ENCODE measurements at places on chromosomes 16 and 17.

DNA sequence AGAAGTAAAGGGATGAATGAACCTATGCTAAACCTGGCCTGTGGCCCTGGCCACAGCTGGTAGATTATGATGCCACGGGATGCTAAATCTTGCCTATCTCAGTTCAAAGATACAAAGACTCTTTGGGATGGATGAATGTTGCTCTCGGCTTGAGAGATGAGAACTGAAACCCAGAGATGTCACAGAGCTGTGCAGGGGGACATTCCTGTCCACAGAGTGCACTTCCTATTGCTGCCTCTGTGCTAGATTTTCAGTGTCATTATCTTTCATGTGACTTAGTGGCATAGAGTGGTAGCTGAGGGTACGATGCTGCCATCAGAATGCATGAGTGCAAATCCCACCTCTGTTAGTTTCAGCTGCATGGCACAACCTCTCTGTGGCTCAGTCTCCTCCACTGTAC is 2.3 kb upstream of the MT1M start:
- no peak for DNase-seq

DNA sequence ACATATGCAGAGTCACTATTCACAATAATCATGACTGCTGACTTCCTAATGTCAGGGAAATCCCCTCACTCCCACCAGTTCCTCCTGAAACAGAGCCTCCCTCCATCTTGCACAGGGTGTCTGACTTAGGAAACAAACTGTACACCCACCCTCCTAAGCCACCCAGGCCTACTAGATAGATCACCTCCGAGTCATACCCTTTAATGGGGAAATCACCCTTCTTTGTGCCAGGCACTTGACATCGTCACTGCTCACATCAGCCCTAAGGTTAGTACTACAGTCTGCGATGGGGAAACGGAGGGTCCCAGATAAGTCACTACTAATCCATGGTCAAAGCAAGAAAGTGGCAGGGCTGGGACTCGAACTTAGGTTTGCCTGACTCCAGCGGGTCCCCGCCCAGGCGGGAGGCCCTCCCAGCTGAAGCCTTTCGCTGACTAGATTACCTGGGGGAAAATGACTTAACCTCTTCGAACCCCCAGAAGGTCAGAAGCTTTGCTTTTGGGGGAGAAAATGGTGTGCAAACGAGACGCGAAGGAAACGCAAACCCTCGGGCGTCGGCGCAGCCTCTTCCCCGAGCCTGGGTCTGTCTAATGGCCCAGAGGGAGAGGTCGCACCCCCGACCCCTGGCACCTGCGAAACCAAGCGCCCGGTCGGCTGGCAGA is 3.4 kb upstream of the MLLT6 start:
- DNase-seq, result peak; percentile 45

GRCh38 chr17:71438631-71439146 is 682.1 kb upstream of the SOX9 start:
- peak; percentile 92 for DNase-seq

DNA sequence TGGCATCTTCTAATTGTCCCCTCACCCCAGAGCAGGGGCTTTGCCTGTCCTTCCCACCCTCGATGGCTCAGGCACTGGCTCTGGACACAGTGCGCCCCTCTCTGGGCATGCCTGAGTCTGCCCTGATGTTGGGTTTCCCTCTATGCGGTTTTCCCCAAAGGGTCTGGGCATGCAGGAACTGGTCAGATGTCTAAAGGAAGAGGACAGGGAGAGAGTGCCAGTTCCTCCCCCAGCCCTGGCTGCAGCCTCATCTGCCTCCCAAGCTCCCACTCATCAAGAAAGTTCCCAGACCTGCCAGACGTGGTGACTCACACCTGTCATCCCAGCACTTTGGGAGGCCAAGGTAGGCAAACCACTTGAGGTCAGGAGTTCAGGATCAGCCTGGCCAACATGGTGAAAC is 41.3 kb upstream of the PABPN1L start:
- no peak for DNase-seq

- DNase-seq, result no peak
Observed at GRCh38 chr17:16286009-16286946, 67.0 kb downstream of the CENPV start.

DNA sequence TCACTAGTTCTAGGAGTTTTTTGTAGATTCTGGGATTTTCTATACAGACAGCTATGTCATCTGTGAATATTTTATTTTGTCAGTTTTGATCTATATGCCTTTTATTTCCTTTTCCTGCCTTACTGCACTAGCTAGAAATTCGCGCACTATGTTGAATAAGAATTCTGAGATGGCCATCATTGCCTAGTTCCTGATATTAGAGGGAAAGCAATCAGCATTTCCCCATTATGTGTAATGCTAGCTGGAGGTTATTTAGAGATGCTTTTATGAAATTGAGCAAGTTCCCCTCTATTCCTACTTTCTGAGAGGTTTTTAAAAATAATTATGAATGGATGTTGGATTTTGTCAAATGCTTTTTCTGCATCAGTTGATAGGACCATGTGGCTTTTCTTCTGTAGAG is 23.8 kb downstream of the MPRIP start:
- DNase-seq, result no peak

- no peak for DNase-seq
Observed at GRCh38 chr16:86923656-86924055, 345.3 kb downstream of the FOXL1 start.

DNA sequence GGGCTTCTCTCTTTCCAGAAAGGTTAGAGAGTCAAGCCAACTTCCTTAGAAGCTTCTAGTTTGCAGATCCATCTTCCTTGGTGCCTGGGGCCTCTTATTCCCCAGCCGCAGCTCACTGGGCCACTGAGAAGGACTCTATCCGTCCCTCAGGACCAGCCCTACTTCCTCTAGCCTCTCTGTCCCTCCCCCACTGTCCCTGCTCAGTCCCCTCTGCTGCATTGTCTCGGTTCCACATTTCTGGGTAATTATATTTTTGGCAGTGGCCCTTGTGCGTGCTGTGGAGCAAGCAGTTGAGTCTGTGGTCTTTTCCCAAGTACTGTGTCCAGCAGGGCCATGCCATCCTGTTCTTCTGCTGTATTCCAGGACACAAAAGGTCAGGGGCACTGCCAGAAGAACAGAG is 17.8 kb downstream of the IRX3 start:
- DNase-seq, result no peak

DNA sequence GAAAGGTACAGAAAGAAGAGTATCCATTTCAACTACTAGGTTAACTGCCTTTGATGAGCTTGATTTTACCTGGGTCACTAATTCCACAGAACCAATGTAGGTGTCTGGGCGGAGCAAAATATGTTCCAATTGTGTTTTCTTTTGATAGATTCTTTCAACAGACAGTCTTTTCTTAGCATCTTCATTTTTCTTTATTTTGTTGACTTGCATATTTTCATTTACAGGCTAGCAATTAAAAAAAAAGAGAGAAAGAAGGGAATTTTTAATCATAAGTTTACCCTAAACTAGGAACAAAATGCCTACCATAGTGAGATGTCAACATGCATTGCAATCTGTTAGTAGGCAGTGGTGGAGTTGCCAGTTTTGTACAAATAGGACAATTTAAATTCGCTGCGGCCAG is 1.0 kb downstream of the TOP2A start:
- DNase-seq, result no peak

GRCh38 chr16:25299792-25300590 is 42.3 kb upstream of the ZKSCAN2 start:
- DNase-seq, result no peak

- no peak for DNase-seq
Observed at GRCh38 chr16:79587296-79587695, 13.2 kb downstream of the MAF start.

DNA sequence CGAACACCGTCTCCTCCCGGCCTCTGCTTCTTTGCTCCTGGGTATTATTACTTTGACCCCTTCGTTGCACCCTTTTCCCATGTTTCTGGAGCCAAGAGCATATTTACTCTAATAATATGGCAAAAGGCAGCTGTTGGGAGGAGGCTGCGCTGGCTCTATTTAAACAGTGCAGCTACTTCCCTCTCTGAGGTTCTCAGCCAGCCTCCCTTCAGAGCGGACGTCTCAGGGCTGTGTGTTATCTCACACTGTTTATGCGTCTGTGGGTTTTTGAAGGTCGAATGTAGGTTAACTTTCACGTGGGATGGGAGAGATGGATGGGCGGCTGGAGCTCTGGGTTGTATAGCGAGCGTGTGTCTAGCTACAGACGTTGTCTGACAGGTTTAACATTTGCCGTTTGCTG is 45.3 kb downstream of the COX4I1 start:
- no peak for DNase-seq

DNA sequence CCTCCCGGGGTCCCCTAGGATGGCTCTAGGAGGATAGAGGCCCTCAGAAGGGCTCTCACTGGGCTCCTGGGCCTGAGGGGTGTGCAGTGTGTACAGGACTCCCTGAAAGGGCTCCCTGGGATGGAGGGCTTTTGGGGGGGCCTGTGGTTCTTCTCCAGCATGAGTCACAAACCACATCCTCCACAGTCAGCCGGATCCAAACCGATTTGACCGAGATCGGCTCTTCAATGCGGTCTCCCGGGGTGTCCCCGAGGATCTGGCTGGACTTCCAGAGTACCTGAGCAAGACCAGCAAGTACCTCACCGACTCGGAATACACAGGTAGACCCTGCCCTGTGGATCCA is 4.5 kb downstream of the TRPV2 start:
- DNase-seq, result no peak

- no peak for DNase-seq
Observed at GRCh38 chr16:66824006-66824405, 6.8 kb downstream of the NAE1 start.

- DNase-seq, result no peak
Observed at GRCh38 chr17:35129973-35130351, 8.5 kb downstream of the FNDC8 start.

DNA sequence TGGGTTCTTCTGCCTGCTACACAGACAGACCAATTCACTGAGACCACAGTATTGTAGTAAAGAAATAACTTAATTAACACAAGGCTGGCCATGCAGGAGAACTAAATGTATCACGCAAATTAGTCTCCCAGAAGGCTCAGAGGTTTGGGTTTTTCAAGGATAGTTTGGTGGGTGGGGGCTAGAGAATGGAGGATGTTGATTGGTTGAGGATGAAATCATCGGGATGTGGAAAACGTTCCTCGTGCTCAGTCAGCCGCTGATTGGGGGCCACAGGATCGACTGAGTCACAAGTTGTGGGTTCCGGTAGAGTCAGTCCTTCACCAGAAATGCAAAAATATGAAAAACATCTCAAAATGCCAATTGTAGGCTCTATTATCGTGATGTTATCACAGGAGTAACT is 18.7 kb downstream of the RHOT1 start:
- no peak for DNase-seq

DNA sequence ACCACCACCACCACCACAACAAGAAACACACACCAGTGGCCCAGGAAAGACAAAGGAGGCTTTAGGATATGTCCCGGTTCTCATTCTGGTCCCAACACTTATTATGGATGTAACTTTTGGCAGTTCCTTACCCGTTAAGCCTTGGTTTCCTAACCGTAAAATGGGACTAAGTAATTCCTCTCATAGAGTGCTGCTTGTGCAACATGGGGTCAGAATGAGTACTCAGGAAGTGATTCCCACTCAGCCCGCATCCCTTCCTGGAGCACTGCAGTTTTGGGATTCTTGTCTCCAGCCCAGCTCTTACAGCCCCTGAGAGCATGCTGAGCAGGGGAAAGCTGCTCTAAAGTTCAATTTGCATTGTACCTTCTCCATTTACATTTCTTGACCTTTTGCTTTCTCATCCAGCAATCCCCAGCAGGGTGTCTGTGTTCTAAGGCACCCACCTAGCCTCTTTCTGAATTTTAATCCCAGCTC is 262.6 kb downstream of the PRKCA start:
- no peak for DNase-seq

DNA sequence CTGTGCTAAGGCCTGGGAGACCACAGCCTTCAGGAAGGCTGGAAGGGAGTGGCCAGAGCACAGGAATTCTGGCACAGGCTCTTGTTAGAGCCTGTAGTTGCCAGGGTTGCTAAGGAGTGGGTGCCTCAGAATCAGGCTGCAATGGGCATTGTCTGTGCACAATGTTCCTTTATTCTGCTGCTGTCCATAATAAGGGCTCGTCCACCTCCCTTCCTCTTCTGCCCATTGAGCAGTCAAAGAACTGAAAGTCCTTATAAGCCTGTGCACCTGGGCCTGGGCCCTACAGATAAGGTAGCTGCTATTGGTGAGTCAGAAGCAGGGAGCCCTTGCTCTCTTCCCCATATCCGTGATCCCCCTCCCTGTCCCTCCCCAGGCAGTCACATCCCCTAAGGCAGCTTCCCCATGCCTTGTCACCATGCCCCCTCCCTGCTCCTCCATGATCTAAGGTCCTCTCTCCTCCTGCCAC is 5.4 kb upstream of the CNGB1 start:
- DNase-seq, result no peak

DNA sequence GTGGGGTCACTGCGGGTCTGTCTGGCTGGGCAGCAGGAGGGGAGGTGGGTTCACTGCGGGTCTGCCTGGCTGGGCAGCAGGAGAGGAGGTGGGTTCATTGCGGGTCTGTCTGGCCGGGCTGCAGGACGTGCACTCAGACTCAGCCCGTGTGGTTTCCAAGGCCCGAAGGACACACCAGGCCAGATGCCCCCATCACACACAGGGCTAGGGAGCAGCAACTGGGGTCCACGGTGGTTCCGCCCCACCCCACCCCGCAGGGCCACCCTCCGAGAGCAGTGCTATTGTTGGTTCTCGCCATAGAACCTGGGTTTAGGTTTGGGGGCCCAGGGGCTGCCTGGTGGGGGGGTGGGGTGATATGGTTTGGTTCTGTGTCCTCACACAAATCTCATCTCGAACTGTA is 5.8 kb upstream of the CIAO3 start:
- no peak for DNase-seq

- DNase-seq, result no peak
Observed at GRCh38 chr17:44044071-44044470, 22.4 kb downstream of the LSM12 start.

GRCh38 chr17:27776882-27777624 is 23.3 kb downstream of the NOS2 start:
- DNase-seq, result no peak

DNA sequence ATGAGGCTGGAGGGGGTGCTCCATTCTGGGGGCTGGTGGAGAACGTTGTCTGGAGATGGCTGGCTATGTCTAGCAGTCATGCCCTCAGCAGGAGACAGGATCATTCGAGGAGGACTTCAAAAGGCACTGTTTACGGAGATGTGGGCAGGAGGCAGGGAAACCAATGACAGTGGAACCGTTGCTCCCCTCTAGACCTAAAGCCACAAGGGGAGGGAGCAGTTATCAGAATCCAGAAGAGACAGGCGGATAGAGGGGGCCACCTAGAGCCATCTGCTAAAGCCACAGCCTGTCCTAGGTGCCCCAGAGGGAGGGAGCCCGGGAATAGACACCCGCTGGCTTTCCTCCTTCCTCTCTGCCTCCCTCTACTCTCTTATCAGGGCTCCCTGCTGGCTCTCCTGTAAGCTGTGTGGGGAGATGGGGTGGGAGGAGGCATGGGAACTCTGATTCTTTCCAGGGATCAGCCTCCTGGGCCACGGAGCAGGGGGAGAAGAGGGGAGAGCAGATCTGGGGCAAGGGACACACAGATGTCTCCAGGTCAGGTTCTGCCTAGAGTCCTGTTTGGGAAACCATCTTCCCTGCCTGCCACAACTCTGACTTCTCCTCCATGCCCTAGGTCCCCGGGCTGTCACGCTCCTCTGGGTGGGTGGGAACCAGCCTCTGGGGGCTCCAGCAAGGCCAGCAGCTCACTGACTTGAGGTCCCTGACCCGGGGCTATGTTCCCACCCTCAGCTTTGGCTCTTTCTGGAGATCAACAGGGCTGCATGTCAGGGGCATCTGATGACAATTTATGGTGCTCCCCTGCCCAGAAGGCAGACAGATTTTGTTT is 42.3 kb downstream of the IRX3 start:
- no peak for DNase-seq

Data from NCI-H345 (cell line).